H54 (cell line): ENCODE measurements at places on chromosomes 7 and 10.

DNA sequence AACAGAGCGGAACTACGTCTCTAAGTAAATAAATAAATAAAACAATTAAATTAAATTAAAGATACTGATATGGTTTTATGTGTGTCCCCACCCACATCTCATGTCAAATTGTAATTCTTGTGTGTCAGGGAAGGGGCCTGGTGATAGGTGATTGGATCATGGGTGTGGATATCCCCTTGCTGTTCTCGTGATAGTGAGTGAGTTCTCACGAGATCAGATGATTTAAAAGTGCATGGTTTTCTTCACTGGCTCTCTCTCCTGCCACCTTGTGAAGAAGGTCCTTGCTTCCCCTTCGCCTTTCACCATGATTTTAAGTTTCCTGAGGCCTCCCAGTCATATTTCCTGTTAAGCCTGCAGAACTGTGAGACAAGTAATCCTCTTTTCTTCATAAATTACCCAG, 29.0 kb upstream of the OGDHL start:
- DNase-seq = no peak

DNA sequence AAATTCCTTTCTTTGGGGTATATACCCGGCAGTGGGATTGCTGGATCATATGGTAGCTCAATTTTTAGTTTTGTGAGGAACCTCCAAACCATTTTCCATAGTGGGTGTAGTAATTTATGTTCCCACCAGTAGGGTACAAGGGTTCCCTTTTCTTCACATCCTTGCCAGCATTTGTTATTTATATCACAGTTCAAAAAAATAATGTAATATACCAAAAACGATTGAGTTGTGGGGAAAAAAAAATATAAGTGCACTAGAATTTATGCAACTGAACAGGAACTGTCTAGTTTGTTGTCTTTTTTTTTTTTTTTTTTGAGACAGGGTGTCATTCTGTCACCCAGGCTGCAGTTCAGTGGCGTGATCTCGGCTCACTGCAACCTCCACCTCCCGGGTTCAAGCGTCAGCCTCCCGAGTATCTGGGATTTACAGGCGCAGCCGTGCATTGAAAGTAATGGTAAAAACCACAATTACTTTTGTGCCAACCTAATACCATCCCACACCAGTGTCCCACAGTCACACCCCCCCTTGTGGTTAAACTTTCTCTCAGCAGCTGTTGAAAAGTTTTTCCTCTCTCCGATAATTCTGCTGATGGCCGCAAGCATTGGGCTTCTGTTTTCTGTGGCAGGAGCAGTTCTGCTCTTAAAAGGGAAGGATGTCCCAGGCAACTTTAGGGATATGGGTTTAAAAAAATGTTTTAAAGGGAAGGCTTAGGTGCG, 6.8 kb upstream of the LAT2 start:
- peak; percentile 33 for DNase-seq

- DNase-seq = no peak
Observed at GRCh38 chr7:90222390-90222789, 10.8 kb downstream of the STEAP2 start.

GRCh38 chr10:90314718-90315117, 543.1 kb downstream of the HTR7 start:
- no peak for DNase-seq

- DNase-seq = no peak
Observed at GRCh38 chr7:138804618-138805017, 6.6 kb upstream of the ATP6V0A4 start.

- DNase-seq = no peak
Observed at GRCh38 chr10:93461109-93461806, 20.9 kb downstream of the MYOF start.

GRCh38 chr10:101843032-101844021, at the start of gene KCNIP2:
KCNIP2 (minus strand) TSS chr10:101843800; CDS start chr10:101843568, 232 bp downstream.
- no peak for DNase-seq

DNA sequence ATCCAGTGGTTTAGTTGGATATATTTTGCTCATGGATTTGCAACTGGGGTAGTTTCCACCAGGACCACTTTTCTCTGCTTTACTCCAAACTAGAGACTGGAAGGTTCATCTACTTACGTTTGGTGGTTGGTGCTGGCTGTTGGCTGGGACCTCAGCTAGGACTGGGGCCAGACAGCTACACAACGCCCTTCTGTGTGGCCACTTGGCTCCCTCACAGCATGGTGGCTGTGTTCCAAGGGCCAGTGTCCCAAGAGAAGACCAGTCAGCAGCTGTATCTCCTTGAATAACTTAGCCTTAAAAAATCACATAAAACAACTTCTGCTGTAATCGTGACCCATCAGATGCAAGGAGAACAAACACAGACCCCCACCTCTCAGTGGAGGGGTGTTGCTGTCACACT, 4.2 kb upstream of the KCNH2 start:
- no peak for DNase-seq

GRCh38 chr10:5894873-5895272, 4.8 kb downstream of the FBH1 start:
- no peak for DNase-seq

- DNase-seq = no peak
Observed at GRCh38 chr7:130777426-130777825, 43.4 kb upstream of the KLF14 start.

DNA sequence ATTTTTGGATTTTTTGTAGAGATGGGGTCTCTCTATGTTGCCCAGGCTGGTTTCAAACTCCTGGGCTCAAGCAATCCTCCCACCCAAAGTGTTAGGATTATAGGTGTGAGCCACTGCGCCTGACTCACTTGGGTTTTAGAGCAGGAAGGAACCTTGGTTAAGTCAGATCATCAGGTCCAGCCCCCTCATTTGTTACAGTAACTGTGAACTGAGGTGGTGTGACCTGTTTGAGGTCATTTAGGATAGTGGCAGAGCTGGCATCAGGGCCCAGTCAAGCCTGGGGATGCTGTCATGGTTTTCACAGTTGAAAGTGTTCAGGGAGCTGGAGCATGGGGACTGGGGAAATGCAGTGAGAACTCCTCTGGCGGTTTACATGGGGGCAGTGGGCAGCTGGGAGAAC, 159.6 kb downstream of the TAX1BP1 start:
- DNase-seq = no peak

GRCh38 chr10:9786101-9786500, 1231.6 kb upstream of the CELF2 start:
- no peak for DNase-seq

GRCh38 chr10:132957981-132958882, 15.9 kb upstream of the CFAP46 start:
- DNase-seq = no peak

DNA sequence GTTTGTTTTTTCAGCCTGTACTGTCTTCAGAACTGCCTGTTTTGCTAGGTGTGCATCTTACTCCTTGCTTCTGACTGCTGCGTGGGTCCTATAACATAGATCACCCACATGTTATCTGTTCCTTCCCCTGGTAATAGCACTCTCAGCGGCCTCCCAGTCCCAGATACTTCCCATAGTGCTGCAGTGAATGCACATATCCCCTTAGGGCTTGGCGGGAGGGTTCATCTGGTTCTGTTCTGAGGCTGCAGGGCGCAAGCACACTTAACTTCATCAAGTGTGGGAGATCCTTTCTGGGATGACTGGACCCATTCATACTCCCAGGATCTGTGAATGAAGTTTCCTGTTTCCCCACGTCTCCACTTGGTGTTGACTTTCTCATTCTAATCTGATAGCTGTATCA, 90.7 kb downstream of the CELF2 start:
- DNase-seq = no peak

- no peak for DNase-seq
Observed at GRCh38 chr10:11448190-11448544, 163.3 kb downstream of the USP6NL start.

- DNase-seq = no peak
Observed at GRCh38 chr7:133668296-133669060, 415.6 kb downstream of the EXOC4 start.

GRCh38 chr10:99888622-99889021, 106.2 kb downstream of the ABCC2 start:
- DNase-seq = no peak

- DNase-seq = no peak
Observed at GRCh38 chr7:70098905-70099672, 500.8 kb downstream of the AUTS2 start.

DNA sequence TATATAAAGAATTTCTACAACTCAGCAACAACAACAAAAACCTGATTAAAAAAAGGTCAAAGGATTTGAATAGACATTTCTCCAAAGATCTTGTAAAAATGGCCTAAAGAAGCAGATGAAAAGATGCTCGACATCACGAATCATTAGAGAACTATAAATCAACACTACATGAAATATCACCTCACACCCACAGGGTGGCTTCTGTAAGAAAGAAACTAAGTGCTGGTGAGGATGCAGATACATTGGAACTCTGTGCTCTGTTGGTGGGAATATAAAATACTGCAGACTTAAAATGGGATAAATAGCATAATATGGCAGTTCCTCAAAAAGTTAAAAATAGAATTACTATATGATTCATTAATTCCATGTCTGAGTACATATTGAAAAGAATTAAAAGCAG, 38.3 kb upstream of the CDCA7L start:
- no peak for DNase-seq

DNA sequence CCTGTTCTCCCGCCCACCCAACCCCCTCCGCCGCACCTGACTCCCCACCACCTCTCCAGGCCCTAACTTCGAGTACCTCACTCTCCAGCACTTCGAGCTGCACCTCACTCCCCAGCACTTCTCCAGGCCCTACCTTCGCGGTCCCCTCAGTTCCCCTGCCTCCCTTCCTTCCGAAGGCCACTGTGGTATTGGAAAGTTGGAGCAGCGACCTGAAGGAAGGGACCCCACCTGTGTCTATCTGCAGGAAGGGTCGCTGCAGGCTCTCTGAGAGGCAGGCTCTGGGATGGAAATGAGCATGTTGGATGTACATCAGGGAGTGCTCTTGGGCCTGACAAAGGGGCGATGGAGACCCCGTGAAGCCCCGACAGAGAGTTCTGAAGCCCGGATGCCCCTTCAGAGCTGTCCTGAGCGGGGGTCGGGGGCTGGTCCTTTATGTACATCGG, 122.2 kb downstream of the PRKAG2 start:
- DNase-seq = no peak

DNA sequence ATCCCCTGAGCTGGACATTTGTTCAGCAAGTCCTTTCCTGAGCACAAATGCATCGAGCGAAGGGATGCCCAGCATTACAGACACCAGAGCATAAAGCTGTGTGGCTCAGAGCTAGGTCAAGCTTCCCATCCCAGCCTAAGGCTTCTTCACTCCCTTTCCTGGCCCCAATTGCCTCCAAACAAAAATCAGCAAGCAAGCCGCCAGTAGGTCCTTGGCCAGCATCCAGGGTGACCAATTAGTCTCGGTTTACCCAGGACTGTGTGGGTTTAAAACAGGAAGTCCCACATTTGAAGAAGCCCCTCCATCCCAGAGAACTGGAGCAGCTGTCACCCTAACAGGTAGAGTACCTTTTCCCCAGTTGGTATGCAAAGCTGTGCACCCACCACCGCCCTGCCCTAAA, 51.2 kb downstream of the PRKAG2 start:
- DNase-seq = no peak

GRCh38 chr7:23471106-23471859, 992 bp upstream of the IGF2BP3 start:
- DNase-seq = peak; percentile 89

DNA sequence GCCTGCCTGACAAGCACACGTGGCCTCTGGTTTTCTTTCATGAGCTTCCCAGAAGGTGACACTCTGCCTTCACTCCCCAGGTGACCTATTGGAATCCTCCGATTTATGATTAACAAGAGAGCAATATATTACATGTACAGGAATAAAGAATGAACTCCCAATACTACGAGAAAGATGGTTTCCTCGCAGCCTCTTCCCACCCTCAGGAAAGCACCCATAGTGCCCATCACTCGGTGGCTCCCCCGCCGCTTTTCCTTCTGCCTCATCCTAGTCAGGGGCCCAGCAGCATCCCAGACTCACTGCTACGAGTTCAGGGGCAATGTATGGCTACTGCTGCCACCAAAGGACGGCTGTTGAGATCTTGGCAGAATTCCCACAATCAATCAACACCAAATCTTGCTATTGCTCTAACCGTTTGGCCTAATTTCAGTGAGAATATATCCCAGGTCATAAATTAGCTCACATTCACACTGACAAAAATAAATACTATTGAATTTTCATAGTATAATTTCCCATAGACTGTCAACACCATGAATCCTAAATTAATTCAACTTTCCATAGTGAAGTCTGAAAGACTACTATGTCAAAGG, 196.3 kb downstream of the TNS3 start:
- no peak for DNase-seq

GRCh38 chr10:113175176-113175575, 225.1 kb downstream of the TCF7L2 start:
- no peak for DNase-seq

GRCh38 chr7:128734890-128735289, 4.3 kb upstream of the CALU start:
- DNase-seq = no peak

GRCh38 chr7:111098011-111098925, 7.3 kb downstream of the LRRN3 start:
- DNase-seq = no peak

- peak; percentile 65 for DNase-seq
Observed at GRCh38 chr10:13074563-13075451, 25.2 kb upstream of the OPTN start.

DNA sequence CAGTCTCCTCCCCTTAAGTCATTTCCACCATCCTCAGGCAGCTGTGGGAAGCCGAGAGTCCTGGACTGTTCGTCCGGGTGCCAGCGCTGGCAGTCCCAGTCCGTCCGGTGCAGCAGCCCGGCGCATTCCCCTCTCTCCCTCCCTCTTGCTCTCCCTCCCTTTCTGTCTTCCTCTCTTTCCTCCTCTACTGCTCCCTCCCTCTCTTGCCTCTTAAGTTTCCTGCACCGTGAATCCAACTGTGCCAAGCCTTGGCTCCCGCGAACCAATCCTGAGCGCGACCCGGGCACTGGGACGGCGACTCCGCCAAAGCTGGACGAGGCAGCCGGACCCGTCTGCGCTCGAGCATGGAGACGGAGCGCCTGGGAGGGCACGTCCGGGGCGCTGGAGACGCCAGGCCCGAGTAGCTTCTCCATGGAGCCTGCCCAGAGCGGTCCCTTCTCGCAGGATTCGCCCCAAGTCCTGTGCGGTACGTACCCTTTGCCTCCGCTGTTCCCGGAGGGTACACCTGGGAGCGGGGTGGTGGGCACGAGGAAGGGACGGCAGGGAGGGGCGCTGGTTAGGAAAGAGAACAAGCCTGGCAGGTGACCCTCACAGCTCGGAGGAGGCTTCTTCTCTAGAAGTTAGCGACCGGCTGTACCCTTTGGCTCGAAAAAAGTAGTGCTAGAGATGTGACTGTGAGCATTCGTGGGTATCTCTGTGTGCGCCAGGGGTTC, 1.0 kb downstream of the NXPH1 start:
- no peak for DNase-seq

DNA sequence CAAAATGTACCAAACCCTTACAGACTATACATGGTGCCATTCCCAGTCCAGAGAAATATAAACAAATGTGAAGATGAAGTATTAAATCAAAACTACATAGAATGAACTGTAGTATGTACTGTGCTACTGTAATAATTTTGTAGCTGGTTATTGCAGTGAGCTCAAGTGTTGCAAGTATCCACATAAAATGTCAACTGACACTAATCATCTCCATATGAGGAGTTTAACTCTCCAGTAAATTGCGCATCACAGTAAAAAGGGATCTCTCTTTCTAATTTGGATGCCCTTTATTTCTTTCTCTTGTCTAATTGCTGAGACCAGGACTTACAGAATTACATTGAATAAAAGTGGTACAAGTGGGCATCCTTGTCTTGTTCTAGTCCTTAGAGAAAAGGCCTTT, 165.5 kb downstream of the CPED1 start:
- DNase-seq = no peak

- no peak for DNase-seq
Observed at GRCh38 chr7:96675548-96675947, 34.1 kb downstream of the SEM1 start.
